SW480 (cell line): ENCODE measurements at places on chromosomes 3 and 15.

GRCh38 chr3:183061391-183062172 is 37.7 kb downstream of the MCCC1 start:
- no peak for DNase-seq

DNA sequence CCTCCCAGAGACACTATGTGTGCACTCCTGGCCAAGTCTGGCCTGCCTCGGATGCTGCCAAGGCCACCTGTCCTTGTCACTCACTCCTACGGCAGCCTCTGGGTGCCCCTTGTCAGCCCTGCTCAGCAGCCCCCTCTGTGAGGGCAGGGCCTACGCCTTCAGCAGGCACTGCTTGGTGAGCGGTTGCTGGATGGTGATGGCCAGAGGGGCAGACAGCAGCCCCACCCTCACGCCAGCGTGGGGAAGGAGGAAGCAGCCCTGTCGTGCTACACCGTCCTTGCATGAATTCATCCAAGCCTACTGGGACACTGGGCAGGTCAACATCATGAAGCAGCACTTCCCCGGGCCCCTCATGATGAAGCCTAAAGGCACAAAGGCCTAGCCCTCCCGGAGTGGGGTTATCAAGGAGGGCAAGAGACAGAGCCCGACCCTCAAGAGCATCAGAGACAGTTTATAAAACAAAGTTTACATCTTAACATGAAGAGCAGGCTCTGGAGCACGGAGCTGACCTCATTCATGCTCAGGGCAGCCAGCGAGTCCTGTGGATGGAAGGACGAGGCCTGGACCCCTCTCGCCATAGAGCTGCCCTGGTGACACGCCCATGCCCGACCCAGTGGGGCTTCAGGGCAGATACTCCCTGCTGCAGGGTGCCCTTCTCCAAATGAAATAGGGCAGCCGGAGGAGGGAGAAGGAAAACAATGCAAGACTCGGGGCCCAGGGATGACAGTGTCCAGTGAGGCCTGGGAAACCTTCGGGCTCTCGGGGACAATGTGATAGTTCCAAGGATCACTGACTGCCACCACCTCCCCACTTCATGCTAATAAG is 25.3 kb downstream of the CHDH start:
- no peak for DNase-seq

DNA sequence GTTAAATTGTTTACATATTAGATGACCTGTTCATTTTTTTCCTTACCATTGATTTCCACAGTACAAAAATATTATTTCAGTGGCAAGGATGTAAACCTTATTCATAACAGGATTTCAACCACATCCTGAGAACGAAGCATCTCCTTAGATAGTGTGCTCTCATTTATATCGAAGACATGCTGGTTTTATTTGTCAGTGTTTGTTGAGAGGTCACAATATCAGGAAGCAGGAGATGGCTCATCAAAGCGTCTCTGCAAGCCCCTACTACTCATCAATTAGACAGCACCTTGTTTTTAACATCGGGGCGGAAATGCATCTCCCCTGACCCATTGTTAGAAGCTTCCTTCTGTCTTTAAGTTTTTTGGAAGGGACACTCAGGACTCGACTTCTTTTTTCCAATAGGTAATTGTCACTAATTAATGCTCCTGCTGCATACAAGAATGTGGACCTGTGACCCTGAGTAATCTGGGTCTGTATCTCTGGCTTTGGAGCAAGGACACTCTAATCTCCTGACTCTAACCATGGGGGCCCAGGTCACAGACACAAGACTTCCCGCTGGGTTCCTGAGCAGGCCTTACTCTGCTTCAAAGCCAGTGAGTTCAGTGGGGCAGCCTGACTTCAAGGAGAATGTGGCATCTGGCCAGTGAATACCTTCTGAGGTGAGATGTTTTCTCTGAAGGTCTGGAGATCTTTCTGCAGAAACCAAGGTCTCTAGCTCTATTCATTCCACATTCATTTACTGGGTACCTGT is 50.3 kb downstream of the MECOM start:
- DNase-seq, result no peak

DNA sequence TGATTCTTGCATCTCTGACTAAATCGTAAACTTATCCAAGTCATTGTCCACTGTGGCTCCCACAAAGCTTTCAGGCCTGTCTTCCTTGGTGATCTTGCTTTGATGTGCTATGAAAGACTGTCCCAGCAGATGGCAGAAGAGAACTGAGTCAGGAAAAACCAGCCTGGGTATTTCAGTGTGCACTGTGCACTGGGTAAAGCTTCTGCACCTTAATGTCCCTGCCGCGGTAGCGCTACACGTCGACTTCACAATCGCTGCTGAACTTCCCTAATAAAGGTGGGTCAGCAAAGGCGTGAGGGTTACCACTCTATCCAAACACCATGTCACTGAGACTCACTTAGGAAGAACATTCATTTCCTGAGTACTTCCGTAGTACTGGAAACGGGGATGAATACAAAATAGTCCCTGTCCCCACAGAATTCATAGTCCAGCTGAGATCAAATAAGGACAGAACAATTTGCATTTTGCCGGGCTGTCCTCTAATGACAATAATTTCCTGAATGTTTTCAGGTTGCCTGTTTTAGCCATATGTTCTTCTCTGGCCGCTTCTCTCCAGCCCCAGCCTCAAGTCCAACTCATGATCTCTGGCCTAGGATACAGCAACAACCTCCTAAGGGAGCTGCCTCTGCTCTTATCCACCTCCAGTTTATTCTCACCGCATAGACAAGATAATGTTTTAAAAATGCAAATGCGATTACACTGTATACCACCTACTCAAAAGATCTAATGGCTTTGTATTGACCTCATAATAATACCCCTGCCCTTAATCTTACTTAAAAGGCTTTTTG is 83.6 kb upstream of the AKAP13 start:
- peak; percentile 97 for DNase-seq

DNA sequence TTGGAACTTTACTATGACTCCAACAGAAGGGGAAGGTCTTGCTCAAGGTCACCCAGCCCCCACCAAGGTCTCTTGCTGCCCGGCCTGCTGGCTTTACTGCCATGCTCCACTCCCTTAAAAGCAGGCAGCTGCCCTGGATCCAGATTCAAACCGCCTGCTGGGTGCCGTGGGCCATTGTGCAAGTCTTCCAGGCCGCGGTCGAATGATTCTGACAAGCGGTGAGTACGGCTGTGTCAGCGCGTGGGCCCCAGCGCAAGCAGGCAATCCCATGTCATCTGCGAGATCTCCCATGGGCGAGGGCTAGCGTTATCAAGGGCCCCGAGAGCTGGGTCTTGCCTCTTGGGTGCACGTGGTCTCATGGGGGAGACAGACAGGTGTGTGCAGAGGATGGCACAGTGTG is 37.6 kb downstream of the CORO2B start:
- no peak for DNase-seq

DNA sequence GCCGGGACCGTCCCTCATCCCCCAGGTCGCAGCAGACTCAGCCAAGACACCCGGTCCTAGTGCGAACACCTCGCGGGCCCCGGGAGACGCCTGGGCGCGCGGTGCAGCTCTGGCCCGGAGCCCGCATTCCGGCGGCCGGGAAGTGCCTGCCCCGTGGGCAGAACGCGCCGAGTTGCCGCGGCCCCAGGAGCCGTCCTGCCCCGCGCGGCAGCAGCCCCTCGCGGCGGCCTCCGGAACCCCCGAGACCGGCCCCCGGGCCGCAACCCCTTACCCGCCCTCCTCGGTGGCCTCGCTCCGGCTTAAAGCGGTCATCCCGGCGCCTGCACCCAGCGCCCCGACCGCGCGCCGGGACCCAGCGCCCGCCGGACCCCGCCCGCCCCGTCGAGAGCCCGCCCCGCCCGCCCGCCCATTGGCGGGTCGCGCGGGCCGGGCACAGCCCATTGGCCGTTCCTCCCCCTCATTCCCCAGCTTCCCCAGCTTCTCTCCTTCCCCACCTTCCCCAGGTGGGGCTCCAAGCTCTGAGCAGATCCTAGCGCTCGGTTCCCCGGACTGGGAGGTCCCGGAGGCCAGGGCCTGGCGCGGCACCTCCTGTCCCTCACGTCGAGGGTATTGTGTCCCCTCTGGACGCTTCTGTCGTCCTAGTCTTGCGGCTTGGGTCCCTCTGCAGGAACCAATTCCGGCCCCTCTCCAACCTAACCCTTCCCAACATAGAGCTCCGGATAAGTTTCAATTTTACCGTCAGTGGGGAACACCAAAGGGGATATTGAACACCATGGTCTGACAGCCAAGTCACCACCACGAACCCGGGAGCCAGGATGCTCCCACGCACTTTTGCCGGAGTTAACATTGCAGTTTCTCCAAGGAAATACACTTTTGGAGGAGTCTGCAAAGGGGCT is at the start of gene GRAMD2A:
GRAMD2A (minus strand) TSS at position 328 of the 896 bp plus-strand sequence.
- DNase-seq, result peak; percentile 66

DNA sequence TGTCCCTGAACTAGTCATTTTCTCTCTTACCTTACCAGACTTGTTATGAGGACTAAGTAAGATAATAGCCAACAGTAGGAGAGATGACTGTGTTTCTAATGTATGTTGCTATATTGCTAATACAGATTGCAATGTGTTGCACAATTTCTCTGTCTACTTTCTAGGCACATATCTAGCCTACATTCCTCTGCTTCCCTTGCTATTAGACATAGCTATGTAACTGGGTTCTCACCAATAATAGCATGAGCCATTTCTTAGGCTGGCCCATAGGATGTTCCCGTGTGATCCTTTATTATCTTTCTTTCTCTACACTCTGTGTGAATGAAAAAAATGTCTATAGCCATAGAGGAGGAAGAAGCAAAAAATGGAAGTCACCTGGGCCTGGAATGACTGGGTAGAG is 6.8 kb upstream of the LRRN1 start:
- no peak for DNase-seq

DNA sequence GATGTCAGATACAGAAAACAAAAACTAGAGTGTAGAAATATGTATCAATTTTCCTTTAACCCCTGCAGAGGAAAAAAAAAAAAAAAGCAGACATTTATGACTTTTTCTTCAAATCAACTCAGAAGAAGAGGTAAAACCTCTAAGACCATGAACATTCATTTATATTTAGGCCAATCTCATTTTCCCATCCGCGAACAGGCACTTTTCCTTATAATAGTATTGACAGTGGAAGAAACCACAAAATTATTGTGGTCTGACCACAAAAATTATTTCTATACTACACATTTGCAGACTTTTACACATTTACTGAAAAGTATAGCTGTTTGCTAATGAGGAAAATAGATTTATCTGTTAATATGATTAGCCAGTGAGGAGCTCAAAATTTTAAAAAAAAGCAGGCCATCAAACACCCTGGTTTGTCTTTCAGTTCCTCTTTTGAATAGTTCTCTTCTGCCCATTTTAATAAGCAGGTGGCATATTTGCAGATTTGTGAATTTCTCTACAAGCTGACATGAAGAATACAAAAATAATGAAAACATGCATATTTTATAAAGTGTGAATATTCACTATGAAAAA is 5.7 kb downstream of the OSBPL11 start:
- no peak for DNase-seq

- no peak for DNase-seq
Measured at GRCh38 chr15:63191895-63192618, 2.7 kb downstream of the RAB8B start.

GRCh38 chr3:150583028-150583427 is 20.1 kb upstream of the SELENOT start:
- DNase-seq, result no peak
